NK-92 treated with Interleukin-12 subunit alpha and Interleukin-12 subunit beta, amount 100 ng/mL, for 24 hours (cell line): ENCODE measurements at places on chromosomes 11 and 22.

GRCh38 chr22:20008221-20008995 lies 8.2 kb downstream of the ARVCF start:
- DNase-seq = no peak

GRCh38 chr22:37777122-37777687 lies 30.5 kb upstream of the GCAT start:
- no peak for DNase-seq

GRCh38 chr11:113345978-113346377 lies 31.6 kb downstream of the TTC12 start:
- no peak for DNase-seq

GRCh38 chr11:71089571-71089970 lies 162.8 kb downstream of the SHANK2 start:
- no peak for DNase-seq
